Smooth muscle cell of the pulmonary artery (primary cell): ENCODE measurements at places on chromosomes 3 and 15. TPM values are rescaled to one million over a fixed set of nuclear protein-coding genes. Genes with fewer than 3 reads are reported as not detected.

Gene ADGRG7
- total RNA-seq = 0.07 TPM in 1 of 2 replicates, not detected in the other

Gene PRRT3
- total RNA-seq = 3.9 and 4.7 TPM in 2 replicates

Gene FANCD2OS
- not detected in 2 replicates for total RNA-seq

Gene SYNPR
- total RNA-seq = not detected in 2 replicates

Gene XCR1
- not detected in 2 replicates for total RNA-seq

Gene CCDC191
- 2.0 and 2.4 TPM in 2 replicates for total RNA-seq

Gene CHST2
- 10.1 and 13.0 TPM in 2 replicates for total RNA-seq

Gene CYP1A2
- total RNA-seq = not detected in 2 replicates

Gene TRPM1
- total RNA-seq = not detected in 2 replicates
